ENCODE measurements at places on chromosomes 4 and X.
A peak's percentile ranks its signal among the peaks of the same experiment; 100 is the strongest.

DNA sequence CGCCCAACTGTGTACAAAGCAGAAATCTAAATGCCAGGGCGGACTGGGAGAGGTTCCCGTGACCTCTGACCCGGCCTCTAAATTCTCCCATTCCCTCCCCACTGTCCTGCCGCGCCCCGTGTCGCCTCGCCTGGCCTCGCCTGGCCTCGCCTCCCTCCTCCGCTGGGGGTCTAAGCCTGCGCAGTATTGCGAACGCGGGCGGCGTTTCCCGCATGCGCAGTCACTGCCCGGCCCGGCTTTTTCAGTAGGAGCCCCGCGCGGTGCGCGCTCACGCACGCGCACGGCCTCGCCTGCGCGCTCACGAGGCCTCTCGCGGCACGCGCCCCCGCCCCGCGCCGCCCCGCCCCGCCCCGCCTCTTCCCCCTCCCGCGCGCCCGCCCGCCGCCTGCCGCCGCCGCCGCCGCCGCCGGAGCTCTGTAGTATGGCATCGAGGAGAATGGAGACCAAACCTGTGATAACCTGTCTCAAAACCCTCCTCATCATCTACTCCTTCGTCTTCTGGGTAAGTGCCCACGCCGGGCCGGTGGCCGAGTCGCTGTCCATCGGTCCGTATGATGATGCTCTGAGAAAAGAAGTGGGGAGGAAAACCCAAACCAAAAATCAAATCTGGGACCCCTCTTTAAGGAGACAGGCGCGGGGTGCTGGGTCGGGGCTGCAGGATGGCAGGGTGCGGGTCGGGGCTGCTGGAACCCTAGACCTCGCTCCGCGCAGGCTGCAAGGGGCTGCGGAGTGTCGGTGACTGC lies at the start of gene TSPAN7:
TSPAN7 (plus strand) TSS at position 417 of the 743 bp plus-strand sequence; CDS start at position 422, 5 bp downstream.
- peak; percentile 36 for DNase-seq

- DNase-seq = no peak
Observed at GRCh38 chrX:72387247-72387646, 81.5 kb upstream of the CITED1 start.

DNA sequence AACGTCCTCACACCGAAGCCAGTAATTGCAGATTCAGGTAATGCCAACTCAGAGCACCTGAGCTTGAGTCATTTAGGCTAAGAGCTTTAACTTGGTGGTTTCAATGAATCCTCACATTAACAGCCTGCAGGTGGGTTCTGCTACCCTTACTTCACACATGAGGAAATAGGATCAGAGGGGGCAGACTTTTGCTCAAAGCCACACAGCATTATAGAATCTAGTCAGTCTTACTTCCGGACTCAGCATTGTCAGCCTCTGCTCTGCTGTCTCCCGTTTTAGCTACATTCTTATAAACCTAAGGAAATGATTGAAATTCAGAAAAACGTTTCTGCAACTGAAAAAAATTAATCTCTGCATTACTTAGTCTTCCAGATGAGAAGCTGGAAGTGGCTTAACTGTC lies 6.0 kb downstream of the C4orf50 start:
- no peak for DNase-seq

DNA sequence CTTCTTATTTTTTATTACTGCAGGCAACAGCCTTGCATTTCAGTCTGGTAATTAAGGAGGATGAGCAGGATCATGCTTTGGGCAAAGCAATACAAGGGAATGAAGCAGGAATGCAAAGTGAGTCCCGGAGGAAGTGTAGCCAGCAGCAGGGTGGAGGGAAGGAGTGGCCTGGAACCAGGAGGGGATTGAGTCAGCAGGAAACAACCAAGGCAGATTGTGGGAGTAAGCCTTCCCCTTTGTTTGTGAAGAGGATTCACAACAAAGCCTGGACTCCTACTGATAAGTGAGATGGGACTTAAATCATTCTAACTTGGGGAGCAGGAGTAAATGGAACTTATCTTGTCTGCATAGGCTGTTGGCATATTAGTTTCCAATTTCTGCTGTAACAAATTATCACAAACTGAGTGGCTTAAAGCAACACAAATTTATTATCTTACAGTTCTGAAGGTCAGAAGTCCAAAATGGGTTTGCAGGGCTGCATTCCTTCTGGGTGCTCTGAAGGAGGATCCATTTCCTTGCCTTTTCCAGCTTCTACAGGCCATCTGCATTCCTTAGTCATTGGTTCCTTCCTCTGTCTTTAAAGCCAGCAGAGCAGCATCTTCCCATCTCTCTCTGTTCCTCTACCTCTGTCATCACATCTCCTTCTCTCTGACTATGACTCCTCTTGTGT lies 93.2 kb upstream of the AP1S2 start:
- peak; percentile 69 for DNase-seq

DNA sequence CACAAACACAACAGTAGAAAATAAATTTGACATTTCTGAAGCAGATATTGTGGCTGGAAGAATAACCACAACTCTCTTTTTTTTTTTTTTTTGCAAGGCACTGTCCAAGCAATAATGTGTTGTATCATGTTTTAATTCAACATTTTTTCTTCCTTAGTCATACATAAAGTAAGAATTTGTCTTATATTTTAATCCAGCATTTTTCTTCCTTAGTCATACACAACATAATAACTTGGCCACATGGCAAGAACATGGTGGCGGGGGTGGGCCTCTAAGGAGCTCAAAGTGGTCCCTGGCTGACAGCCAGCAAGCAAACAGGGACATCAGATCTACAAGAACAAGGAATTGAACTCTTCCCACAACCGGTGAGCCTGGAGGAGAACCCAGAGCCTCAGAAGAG lies 20.2 kb downstream of the FBXW7 start:
- peak; percentile 77 for DNase-seq

DNA sequence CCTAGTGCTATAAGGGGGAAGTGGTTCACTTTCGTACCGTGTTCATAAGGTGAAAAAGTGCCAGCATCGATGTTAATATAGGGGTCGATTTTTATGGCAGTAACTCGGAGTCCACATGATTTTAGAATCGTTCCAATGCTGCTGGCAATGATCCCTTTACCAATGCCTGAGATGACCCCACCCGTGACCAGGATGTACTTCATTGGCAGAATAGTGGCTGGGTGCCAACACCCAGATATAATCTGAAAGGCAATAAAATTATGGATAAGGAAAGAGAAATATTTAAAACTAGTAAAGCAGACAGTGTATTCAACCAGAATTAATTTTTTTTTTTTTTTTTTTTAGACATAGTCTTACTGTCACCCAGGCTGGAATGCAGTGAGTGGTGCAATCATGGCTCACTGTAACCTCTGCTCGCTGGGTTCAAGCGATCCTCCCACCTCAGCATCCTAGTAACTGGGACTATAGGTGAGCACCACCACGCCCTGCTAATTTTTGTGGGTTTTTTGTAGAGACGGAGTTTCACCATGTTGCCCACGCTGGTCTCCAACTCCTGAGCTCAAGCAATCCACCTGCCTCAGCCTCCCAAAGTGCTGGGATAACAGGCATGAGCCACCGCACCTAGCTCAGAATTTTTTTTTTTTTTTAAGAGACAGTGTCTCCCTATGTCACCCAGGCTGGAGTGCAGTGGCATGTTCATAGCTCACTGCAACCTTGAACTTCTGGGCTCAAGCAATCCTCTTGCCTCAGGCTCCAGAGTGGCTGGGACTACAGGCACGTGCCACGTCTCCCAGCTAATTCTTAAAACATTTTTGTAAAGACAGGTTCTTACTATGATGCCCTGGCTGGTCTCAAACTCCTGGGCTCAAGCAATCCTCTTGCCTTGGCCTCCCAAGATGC lies 9.5 kb downstream of the CTPS2 start:
- no peak for DNase-seq

GRCh38 chr4:85000343-85000742 lies 33.9 kb upstream of the WDFY3 start:
- no peak for DNase-seq
